Naive B cell (primary cell): ENCODE measurements at places on chromosomes 4 and X.
A peak's percentile ranks its signal among the peaks of the same experiment; 100 is the strongest.

GRCh38 chr4:89000382-89000781, 56.6 kb downstream of the FAM13A start:
- no peak for DNase-seq

- no peak for DNase-seq
Observed at GRCh38 chrX:132257116-132257515, 37.9 kb upstream of the RAP2C start.

DNA sequence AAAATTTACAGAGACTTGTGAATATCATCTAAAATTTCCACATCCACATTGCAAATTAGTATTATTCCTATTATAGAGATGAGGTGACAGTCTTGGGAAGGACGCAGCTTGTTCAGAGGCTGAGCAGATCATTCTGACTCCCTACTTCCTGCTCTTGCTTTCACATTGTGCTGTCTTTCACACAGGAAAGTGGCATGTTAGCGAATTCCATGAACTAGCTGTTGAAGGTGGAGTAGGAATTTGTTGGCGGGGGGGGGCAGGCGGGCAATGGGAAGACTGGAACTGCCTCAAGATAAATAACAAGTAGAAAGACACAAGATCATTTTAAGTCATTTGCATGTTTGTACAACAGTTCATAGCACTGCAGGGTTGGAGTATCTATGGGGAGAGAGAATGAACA, 2.3 kb downstream of the PF4V1 start:
- DNase-seq, result no peak

DNA sequence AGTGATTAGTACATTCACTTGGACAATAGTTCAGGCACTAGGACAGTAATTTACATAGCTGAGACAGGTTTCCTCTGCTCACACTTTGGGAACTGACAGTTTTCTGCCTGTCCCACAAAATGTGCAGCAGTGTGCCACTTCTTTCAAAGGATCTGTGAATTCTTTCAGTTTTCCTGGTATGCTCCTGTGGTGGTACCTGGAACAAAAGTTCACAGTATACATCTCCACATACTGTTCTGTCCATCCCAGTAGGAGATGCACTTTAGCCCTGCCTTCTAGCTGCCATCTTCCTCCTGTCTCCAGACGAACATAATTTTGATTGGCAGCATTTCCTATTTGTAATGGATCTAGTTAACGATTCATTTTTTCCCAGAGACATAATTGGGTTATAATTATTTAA, 360.8 kb upstream of the CXorf51B start:
- DNase-seq, result no peak

DNA sequence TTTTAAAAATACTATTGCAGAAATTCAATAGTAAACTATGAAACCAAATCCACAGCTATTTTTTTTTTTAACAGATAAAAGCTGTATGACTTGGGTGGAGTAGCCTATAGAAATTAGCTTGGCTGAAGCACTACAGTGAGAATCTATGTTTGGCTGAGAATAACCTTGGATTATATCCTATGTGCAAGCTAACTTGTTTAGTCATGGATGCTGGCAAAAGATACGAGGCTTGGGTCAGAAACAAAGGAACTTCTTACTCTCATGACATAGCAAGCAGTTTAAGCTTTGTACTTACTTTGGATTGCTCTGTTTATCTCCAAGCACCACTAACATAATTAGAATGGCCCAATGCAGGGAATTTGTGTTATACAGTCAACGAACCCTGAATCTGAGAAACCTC, 119.2 kb upstream of the GRID2 start:
- no peak for DNase-seq

DNA sequence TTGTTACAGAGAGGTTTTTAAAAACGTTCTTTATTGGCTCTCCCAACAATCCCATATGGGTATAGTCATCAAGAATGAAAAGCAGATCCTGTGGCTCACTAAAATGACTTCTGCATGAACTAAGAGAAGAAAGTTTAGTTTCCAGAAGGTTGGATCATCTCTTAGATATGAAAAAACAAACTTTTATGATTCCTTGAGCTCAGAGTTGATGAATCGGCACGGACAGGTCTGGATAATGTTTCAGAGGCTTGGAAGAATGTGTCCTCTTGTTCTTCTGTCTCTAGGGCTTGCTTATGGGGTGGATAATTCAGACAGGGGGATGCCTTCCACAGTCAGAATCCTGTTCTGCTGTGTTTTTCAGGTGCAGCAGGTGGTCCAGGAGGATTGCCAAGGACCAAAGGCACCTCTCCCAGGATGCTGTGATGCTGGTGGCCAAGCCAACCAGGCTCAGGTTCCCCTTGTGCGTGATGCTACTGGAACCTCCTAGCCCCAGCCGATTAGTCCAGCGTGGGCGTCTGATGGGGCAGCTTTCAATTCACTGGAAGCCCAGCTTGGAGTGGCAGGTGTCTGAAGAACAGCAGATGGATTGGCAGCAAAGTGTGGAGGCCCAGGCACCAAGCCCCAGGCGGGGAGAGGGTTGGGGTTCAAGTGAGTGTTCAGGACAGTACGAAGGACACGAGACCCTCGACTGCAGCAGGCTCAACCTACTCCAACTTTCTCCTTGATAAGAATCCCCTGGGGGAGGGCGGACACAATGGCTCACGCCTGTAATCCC, 30.3 kb downstream of the CCKAR start:
- no peak for DNase-seq

DNA sequence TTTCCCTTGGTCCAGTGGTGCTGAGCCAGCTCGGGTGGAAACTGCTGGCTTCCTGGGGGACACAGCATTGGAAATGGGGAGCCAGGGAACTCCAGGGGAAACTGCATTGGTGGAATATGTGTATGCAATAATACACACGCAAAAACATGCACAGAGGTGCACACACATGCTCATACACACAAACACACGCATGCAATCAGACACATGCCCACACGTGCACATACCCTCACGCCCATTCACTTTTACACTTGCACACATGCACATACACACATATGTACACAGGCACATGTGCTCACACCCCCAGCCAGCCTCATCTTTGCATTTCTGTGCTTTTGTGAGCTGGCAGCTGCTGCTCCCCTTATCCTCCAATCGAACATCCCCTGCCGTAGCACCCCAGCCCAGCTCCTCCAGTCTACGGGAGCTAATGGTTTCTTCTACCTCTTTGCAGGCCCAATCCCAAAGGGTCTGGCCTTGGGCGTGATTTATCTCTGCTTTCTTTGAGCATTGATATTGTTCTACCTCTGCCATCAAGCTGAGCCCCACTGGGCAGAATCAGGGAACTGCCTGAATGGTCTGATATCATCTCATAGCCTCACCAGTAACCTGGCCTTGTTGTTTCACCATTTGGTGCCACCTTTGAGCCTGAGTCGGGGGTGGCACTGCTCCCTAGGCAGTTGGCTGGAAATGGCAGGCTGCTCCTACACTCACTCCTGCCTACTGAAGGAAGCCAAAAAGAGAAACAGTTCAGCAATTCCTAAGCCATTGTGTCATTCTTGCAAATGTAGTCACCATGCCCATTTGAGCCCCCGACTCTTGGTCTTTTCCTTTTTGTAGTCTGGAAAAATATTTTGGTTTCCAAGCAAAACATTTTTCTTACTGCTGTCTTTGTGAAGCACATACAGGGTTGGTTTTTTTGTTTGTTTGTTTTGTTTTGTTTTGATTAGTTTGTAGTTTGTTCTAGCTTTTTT, 104.4 kb upstream of the MAMLD1 start:
- no peak for DNase-seq

DNA sequence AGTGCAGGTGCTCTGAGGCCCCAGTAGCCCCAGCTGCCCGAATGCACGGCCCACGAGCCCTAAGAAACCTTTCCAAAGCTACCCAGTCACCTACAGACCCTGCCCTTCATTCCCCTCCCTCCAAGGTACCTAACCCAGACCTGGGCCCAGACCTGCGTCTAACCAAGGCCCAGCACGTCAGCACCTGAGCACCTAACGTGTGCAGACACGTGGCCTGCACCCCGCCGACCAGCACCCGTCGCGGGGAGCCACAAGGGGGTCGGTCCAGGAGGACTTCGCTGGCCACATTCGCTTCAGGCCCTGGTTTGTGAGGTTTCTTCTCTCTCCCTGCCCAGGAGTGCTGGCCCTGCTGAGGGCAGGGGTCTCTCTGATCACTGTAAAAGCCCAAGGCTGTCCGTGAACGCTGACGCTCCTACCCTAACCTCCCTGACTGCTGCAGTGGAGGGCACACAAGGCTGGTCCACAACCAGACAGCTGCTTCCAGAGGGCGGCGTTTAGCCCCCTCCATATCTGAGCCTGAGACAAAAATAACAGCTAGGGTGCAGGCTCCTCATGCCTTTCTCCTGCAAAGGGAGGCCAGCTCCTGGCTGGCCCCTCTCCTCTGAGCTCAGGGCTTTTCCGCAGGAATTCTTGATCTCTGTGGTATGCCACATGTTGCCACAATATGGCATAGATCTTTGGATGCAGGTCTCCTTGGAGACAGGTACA, 31.8 kb downstream of the WDR1 start:
- DNase-seq, result no peak

DNA sequence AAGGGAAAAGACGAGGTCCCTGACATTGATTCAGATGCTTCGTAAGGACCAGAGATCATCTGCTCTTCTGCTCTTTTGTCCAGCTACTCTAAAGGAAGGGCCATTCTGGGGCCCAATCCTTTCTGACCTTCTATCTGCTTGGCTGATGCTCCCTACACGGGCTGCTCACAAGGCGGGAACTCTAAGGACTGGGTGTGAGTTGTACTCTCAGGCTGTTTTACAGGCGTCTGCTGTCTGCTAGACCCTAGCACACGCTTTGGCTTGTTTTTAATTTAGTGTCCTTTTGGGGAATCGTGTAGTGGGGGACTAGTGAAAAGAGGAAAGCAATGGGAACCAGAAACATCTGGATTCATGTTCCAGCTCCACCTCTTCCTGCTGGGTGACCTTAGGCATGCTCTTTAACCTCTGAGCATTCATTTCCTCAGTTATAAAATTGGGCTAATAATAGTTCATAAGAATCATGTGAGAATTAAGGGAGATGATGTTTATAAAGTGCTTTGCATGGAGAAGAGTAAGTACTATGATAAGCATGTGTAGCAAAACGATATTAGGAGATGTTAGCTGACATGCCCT, 53.1 kb downstream of the CASP3 start:
- no peak for DNase-seq

GRCh38 chrX:28850955-28851354, 263.7 kb downstream of the IL1RAPL1 start:
- DNase-seq, result no peak

DNA sequence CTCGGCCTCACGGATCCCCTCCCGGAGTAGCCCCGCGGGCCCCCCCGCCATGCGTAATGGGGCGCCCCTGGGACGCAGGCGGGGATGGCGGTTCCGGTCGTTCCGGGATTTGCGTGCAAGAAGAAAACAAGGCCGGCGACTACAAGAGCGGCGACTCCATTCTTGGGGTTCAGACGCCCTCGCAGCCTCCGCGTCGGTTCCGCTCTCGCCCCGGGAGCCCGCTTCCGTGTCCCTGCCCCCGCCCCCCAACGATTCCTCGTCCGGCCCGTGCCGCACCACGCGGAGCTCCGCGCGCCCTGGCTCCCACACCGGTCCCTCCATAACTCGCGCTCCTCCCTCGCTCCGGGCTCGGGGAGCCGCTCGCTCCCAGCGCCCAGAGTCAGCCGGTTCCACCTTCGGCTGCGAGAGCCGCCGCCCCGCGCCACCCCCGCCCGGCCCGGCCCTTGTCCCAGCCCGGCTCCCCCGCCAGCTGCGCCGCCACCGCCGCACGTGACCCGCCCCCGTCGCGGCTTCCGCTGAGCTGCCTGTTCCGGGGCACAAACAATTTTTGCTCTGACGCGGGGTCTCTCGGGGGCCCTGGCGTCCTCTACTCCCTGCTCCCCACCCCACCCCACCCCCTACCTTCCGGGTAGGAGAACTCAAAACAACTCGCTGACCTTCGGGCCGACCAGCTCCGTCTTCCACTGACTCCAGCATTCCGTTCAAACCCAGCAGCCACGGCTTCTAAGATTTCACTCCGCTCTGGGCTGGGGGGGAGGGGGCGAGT, 78.8 kb upstream of the BCOR start:
- peak; percentile 88 for DNase-seq

GRCh38 chrX:38961936-38962335, 160.7 kb downstream of the MID1IP1 start:
- DNase-seq, result no peak

GRCh38 chr4:77927991-77928925, 65.6 kb downstream of the MRPL1 start:
- DNase-seq, result no peak

DNA sequence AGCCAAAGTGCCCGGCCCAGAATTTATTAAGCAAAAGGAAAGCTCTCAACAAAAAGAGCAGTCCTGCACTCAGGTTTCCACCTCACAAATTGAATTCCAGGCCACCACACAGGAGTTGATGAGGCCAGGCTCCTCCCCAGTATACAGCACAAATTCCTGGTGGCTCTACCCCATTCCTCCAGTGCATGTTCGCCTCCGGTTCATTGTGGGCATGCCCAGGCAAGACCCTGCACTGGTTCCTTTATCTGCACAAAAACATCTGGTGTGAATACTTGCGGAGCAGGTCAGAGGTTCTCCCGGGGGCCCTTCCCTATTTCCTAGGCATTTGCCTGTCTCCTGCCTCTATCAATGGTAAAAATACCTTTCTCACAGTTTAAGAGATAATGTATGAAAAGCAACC, 195.2 kb upstream of the ANXA10 start:
- no peak for DNase-seq

- DNase-seq, result no peak
Observed at GRCh38 chr4:169668069-169668721, 47.8 kb downstream of the CLCN3 start.

DNA sequence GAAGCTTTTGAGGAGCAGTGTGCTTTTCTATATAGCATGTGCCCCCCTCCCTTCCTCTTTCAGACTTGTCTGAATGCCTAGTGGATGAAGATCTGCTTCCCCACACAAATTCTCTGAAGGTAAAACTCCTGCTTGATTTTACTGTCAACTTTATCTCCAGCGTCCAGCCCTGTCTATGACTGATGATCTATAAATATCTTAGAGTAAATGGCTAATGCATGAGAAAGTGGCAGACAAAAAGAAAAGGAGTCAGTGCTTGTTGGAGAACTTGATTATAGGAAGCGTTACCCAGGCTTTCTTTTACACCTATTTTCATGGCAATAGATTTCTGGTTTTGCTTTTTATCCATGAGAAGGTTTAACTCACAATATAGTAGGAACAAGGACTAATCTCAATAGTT, 168.3 kb upstream of the HS3ST1 start:
- no peak for DNase-seq

GRCh38 chrX:78747971-78748370, 451 bp downstream of the LPAR4 start:
- no peak for DNase-seq

GRCh38 chr4:15737255-15737654, 34.4 kb downstream of the BST1 start:
- no peak for DNase-seq

DNA sequence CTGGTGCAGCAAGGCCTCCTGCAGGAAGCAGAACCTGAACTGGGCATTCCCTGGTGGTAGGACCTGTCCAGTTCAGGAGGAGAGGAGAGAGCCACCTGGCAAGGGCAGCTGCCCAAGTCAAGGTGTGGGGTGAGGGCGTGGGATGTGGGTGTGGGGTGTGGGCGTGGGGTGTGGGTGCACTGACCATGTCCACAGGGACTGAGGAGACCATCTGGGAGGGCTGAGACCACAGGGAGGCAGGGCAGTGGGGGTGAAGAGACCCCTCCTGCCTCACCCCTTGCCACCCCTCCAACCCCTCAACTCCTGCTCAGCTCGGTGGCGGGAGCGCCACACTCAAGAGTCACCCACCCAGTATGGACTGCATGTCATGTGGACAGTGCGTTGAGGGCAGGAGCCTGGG, 117.9 kb downstream of the CPZ start:
- DNase-seq, result no peak

GRCh38 chr4:81360737-81361136, 111.0 kb downstream of the RASGEF1B start:
- DNase-seq, result no peak
